ENCODE measurements at places on chromosomes 7 and 10. TPM values are rescaled to one million over a fixed set of nuclear protein-coding genes. Genes with fewer than 3 reads are reported as not detected.

- no peaks in the 10 kb centered on the region for H3K27me3 ChIP-seq
- no peak for DNase-seq
- H3K4me1 ChIP-seq, result no peaks in the 10 kb centered on the region
Measured at GRCh38 chr10:52436664-52437063, 122.6 kb downstream of the DKK1 start.

DNA sequence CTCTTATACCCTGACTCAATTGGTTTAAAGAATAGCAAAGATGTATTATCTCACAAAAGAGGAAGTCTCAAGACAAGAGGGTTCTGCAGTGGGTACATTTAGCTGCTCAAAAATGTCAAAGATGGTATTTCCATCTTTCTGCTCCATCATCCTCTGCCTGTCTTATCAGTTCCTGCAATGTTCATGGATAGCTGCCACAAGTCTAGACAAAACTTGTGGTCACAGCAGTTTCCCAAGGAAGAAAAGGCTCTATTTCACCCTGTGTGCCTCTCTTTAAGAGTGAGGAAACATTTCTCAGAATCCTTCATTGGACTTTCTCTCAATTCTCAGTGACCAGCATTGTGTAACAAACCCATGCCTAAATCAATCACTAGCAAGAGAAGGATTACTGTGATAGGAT, 634.2 kb upstream of the AUTS2 start:
- no peak for DNase-seq
- H3K27me3 ChIP-seq, result no peaks in the 10 kb centered on the region
- no peak overlapping the region for H3K4me3 ChIP-seq
- no peak overlapping the region for H3K27ac ChIP-seq

DNA sequence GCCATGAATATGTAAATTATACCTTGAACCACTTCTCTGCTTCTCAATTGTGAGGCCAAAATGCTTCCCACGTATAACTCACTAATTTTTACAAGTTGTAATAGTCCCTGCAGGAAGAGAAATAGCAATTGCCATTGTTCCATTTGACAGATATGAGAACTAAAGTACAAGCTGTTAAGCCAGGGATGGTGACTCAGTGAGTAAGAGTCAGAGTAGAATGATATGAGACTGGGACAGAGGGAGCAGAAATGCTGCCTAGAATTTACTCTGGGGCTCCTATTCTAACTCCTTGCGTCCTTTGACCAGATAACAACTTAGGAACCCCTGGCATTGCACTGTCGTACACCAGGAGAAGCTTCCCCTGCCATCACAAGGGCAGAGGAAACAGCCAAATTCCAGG, 45.1 kb upstream of the SEPTIN7 start:
- no peak overlapping the region for H3K4me3 ChIP-seq
- peaks cover 7% of the 10 kb centered on the region for H3K4me1 ChIP-seq
- H3K27ac ChIP-seq, result no peak overlapping the region

DNA sequence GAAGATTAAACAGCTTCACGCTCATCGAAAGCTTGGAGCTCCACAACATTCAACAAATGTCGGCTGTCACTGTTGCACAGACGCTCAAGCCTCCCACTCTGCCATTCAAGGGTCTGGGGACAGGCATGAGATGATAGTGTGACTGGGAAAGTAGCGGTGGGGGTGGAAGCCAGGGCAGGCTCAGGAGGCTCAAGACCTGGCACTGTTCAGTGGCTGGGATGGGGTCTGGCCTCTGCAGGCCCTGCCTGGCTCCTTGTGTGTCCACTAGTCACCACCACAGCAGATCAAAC, 13.5 kb upstream of the GTPBP4 start:
- H3K4me3 ChIP-seq, result no peak overlapping the region
- no peaks in the 10 kb centered on the region for H3K27me3 ChIP-seq
- H3K27ac ChIP-seq, result peak overlapping the region; percentile 76
- DNase-seq, result no peak
- H3K4me1 ChIP-seq, result peaks cover 42% of the 10 kb centered on the region

DNA sequence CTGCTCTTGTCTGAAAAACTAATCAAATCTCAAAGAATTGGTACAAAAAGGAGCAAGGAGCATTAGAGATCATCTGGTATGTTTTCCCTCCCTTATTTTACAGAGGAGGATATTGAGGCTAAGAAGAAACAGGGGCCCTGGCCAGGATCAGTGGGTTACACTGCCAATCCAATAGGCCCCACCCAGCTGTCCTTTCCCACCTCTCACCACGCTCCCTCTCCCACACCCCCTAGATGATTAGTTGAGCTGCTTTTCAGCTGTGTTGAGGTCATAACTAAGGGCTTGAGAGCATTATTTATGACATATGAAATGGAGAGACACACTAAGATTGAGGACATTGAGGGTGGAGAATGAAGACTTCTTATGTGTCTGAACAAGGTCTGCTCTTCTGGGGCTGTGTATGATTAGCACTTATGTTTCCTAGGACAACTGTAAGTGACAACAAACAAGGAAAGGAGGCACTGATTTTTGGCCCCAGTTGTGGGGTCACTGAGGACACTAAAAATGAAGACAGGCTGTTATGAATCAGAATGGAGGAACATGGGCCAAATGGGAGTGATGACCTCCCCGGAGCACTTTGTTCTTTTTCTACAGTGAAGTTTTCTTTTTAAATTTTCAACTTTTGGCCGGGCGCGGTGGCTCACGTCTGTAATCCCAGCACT, 26.5 kb downstream of the VWA2 start:
- no peak for DNase-seq
- no peak overlapping the region for H3K4me3 ChIP-seq
- H3K27me3 ChIP-seq, result no peaks in the 10 kb centered on the region
- peak overlapping the region; percentile 32 for H3K27ac ChIP-seq

DNA sequence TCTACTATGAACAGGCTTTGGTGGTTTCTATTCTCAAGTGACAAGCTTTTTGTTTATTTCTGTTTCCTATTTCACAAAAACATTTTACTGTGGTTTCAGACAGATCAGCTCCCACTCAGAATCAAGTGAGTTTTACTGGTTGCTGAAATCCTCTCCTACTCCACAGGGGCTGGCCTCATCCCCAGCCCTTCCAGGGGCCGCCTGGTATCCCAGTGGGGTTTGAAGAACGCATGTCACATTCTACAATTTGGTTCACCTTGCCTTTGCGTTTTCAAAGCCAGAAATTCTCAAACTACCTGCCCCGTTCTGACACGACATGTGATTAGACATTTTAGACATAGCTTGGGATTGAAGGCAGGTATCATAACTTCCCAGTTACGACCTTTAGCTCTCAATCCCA, 160.9 kb upstream of the AGK start:
- no peak for DNase-seq
- H3K4me3 ChIP-seq, result no peak overlapping the region
- no peaks in the 10 kb centered on the region for H3K27me3 ChIP-seq
- H3K27ac ChIP-seq, result no peak overlapping the region
- H3K4me1 ChIP-seq, result no peaks in the 10 kb centered on the region
- H3K36me3 ChIP-seq, result no peaks in the 10 kb centered on the region

DNA sequence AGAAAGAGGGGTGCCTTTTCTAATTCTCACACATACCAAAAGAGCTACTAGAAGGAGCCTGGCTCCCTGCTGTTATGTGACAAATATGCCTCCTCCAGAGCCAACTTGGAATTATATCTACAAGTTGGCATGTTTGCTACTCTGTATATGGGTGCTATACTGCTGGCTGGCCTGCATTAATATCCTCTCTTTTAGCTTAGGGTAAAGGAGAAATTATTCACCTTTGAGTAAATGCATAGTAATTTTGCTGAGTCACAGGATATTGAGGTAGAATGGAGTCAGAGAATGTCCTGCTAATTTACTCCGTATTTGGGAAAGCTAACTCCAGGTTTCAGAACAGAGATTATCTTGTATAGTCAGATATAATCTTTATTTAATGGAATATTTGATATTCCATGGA, 24.2 kb upstream of the LIPN start:
- no peak for DNase-seq
- no peaks in the 10 kb centered on the region for H3K27me3 ChIP-seq
- no peaks in the 10 kb centered on the region for H3K36me3 ChIP-seq
- H3K4me1 ChIP-seq, result no peaks in the 10 kb centered on the region
- H3K27ac ChIP-seq, result no peak overlapping the region
- no peak overlapping the region for H3K4me3 ChIP-seq

- DNase-seq, result no peak
- H3K27ac ChIP-seq, result no peak overlapping the region
- H3K4me1 ChIP-seq, result peaks cover 12% of the 10 kb centered on the region
- H3K4me3 ChIP-seq, result no peak overlapping the region
- no peaks in the 10 kb centered on the region for H3K36me3 ChIP-seq
Measured at GRCh38 chr10:11344550-11344949, 266.9 kb downstream of the USP6NL start.

GRCh38 chr7:154907651-154908620, 95.0 kb downstream of the PAXIP1 start:
- H3K4me1 ChIP-seq, result no peaks in the 10 kb centered on the region
- H3K27ac ChIP-seq, result no peak overlapping the region
- DNase-seq, result no peak
- no peak overlapping the region for H3K4me3 ChIP-seq
- no peaks in the 10 kb centered on the region for H3K27me3 ChIP-seq

GRCh38 chr7:44391746-44392617, 66.6 kb upstream of the CAMK2B start:
- H3K4me3 ChIP-seq, result no peak overlapping the region
- H3K27ac ChIP-seq, result no peak overlapping the region
- H3K27me3 ChIP-seq, result no peaks in the 10 kb centered on the region
- peaks cover 82% of the 10 kb centered on the region for H3K36me3 ChIP-seq

DNA sequence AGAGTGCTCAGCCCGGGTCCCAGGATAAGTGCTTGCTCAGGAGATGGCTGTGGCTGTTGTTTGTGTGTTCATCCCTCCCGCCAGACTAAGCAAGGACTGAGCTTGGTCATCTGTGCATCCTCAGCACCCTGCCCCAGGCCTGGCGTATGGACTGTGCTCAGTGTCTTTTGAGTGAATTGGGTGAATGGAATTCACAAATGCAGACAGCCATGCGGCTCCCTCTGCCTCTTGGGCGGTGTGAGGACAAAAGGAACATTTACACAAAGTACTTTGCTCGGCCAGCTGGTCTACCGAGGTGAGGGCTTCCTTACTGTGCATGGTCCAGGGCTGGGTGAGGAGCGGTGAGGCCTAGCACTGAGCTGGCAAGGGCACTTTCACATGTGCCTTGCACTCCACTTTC, 120.2 kb downstream of the CDH23 start:
- H3K4me3 ChIP-seq, result no peak overlapping the region
- peaks cover 6% of the 10 kb centered on the region for H3K4me1 ChIP-seq
- no peaks in the 10 kb centered on the region for H3K27me3 ChIP-seq
- DNase-seq, result no peak
- H3K36me3 ChIP-seq, result no peaks in the 10 kb centered on the region

DNA sequence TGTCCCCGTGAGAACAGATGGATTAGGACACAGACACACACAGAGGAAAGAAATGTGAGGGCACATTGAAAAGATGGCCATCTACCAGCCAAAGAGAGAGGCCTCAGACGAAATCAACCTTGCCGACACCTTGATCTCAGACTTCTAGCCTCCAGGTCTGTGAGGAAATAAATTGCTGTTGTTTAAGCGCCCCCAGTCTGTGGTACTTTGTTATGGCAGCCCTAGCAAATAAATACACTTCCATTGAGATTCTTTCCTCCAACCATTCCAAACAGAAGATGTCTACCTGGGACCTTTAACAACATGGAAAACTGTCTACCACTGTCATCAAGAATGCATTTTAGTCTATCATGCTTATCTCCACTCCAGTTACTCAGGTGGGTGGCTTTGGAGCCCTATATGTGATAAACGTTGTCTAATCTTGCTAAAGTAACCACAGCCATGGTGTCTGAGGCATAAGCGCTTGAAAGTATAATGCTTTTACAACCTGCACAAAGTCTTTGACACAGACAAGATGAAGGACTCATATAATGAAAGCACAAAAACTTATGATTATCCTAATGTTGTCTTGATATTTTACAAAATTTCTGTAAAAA, 244.3 kb downstream of the MTERF1 start:
- H3K36me3 ChIP-seq, result no peaks in the 10 kb centered on the region
- no peak for DNase-seq
- H3K4me1 ChIP-seq, result no peaks in the 10 kb centered on the region
- H3K27ac ChIP-seq, result no peak overlapping the region
- H3K4me3 ChIP-seq, result no peak overlapping the region
- H3K27me3 ChIP-seq, result no peaks in the 10 kb centered on the region

DNA sequence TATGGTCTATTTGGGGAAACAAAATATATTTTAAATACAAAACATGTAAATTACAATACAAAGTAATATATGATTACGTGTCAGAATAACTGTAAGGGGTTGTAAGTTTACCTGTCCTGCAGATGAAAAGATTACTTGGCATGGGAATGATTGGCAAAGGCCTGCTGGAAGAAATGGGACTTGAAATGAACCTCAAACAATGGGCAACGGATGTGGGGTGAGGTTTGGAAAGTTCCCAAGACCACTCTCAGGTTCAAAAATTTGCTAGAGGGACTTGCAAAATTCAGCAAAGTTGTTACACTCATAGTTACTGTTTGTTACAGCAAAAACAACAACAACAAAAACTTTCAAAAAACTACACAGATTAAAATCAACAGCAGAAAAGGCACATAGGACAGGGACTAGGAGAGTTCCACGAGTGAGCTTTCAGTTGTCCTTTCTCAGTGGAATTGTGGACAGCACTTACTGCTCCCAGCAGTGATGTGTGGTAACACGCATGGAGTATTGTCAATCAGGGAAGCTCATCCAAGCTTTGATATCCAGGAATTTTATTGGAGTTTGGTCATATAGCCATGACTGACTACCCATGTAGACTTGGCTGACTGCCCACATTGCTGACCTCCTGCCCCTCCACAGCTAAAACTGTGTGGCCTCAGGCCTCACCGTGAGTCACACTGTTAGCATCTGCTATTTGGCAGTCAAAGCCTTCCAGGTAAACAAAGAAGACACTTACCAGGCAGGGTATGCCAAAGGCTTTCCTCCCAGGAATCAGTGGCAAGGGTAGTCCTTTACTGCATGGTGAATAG, 43.8 kb downstream of the EXOC6 start:
- H3K27ac ChIP-seq, result no peak overlapping the region
- peaks cover 5% of the 10 kb centered on the region for H3K36me3 ChIP-seq

DNA sequence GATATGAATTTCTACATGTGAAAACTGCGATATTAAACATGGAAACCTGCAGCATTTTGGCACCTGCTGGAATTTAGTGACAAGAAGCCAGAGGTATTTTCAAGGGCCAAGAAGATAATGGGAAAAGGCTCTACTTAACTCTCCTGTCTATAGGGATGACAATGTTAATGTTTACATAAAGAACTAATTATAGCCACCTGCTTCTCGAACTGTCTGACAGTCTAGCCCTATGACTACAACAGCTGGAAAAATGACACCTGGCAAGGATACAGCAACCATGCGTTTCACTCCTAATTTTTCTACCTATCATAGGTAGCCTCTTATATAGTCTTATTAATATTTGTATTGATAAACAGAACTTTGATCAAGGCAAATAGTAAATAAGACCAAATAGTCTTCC, 49.6 kb downstream of the MAGI2 start:
- H3K27me3 ChIP-seq, result no peaks in the 10 kb centered on the region
- H3K36me3 ChIP-seq, result no peaks in the 10 kb centered on the region
- no peaks in the 10 kb centered on the region for H3K4me1 ChIP-seq
- H3K4me3 ChIP-seq, result no peak overlapping the region
- no peak overlapping the region for H3K27ac ChIP-seq

The SORBS1 gene
- total RNA-seq, result 58.2 TPM

The SDK1 gene
- total RNA-seq, result 10.0 TPM

The ANXA8L1 gene
- 15.7 TPM for total RNA-seq

The PON3 gene
- 25.6 TPM for total RNA-seq

Data from lower lobe of right lung (tissue), 2 donors.